NCI-H187 treated with DMSO at 0.1 percent for 48 hours (cell line): ENCODE measurements at places on chromosomes 13 and 19.

DNA sequence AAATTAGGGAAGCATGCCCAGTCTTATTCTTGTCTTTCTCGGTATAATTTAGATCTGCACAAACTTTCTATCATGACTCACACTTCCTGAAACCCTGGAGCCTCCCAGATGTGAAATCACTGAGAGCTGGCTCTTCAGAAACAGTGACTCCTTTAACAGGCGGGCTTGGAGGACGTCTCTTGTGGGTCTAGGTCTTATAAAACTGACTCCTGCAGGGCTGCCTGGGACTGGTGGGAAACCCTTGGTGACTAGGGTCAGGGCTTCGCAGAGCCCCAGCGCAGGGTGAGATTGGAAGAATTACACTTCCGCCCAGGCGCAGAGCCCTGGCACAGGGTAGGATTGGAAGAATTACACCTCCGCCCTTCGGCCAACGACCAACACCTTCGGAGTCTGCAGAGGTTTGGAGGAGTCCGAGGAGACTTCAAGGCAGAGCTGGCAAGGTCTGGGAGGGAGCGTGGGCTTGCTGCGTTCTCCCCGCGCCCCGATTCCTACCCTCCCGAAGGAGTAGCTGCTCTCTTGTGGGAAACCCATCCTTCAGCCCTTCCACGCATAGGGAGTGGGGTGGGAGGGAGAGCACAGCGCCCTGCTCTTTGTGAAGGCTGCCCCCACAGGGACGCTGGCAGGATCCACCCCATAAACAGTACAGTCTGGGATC is 43.4 kb upstream of the MAP3K10 start:
- no peak for DNase-seq

DNA sequence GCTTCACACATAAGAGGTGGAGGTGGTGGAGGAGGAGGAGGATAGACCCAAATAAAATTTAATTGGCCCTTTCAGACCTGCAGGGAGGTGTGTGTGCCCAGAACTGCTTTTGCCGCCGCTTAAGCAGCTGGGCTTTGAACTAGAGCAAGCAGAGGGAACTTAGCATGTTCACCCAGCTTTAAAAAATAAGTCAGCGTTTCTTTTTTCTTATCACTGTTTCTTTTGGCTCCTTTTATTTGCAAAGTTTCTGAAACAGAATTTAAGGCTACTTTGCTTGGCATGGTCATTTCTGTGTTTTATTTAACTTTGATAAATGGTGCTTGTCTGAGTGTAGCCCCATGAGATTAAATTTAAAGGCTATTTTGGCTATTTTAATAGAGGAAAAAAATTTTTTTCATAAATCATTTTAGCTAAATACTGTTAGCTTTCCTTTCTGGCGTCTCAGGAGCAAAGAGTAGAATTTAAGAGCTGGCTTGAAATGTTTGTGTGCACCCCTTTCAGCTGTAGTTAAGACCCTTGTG is 43.3 kb upstream of the RNF113B start:
- DNase-seq: no peak

DNA sequence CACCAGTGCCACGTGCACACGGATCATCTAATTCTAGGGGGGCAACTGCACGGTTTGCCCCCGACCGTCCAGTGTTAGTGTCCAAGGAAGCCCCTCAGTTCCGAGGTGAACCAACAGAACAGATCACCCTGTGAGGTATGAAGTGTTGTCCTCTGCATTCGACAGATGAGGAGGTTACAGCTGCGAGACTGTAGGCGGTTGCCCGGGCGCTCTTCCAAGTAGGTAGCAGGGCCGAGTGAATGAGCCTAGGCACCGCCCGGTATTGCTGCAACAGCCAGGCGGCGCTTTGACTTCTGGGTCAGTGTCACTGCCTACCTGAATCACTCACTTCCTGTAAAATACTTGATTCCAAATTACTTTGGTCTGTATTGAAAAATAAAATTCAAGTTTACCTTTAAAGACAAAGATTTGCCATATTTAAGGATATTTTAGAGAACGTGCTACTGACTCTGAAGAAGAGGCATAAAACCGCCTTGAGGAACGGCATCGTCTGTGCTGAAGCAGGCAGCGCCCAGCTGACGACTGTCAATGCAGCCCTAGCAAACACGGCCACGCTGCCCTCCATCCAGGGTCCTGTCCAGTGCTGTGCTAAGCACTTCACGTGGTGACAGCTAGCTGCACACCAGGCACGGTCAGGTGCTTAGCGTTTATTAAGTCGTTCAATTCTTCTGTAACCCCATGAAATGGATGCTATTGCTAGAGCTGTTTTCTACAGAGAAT is 19.3 kb upstream of the RASA3 start:
- no peak for DNase-seq

- no peak for DNase-seq
These were observed 107.6 kb upstream of the VSTM2B start for GRCh38 chr19:29418201-29418600.

- no peak for DNase-seq
These were observed 602.9 kb downstream of the OLFM4 start for GRCh38 chr13:53631511-53631910.

DNA sequence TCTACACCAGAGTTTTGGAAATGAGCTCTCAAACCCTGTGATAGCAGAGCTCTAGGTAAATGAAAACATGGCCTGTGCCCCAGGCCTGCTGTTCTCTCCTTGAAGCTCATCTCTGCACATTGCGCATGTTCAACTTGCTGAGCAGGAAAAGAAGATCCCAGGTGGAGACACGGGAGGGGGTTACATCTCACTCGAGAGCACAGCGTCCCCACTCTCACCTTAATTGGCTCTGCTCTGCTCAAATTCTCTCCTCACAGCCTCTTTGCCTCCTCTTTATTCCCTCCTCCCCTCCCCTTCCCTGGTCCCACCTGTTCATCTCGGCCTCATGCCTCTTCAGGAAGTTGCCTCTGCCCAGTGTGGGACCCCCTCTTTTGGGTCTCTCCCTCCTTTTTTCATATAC is 44.7 kb downstream of the RGCC start:
- DNase-seq: no peak

DNA sequence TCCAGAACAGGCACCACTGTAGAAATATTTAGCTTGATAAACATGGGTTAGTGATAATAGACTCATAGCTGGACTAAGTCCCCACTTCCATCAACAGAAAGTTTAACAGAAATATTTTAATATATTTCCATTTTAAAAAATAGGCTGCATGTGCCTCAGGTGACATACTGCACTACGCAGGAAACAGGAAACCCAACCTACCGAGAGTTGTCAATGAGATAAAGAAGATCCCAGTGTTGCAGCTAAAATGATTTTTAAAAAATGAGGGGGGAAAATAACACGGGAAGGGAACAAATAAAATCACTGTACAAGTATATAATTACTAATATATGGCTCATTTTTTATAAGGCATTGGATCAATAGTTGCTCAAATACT is 154.8 kb downstream of the TBC1D4 start:
- no peak for DNase-seq

DNA sequence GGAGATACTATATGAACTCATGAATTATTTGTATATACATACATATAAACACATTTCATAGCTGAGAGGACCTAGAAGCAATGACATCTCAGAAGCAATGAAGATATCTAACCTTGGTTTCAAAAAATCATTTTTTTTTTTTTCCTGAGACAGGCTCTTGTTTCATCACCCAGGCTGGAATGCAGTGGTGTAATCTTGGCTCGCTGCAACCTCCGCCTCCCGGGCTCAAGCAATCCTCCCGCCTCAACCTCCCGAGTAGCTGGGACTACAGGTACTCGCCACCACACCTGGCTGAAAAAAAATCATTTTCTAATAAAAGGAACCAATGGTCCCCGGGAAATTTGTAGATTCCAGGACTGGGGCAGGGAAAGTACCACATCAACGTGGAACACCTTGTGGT is 4.0 kb downstream of the ZNF565 start:
- no peak for DNase-seq

GRCh38 chr19:2561895-2562294 is 86.0 kb downstream of the GADD45B start:
- DNase-seq: no peak

DNA sequence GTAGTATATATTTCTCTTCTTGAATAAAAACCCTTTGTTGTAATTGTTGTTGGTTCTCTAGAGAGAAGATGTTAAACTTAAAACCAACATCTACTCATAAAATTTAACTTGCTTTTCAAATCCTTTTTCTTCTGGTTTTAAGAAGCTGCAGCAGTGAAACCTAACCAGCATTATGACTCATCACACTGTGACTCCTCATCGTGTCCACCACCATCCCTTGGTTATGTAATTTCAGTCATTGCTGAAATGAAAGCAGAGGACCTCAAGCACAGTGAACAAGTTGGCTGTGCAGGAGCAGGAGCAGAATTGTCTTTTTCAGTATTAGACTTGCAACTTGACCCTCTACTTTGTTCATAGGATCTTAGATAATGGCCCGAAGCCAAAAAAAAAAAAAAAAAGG is 64.9 kb upstream of the HTR2A start:
- DNase-seq: no peak

DNA sequence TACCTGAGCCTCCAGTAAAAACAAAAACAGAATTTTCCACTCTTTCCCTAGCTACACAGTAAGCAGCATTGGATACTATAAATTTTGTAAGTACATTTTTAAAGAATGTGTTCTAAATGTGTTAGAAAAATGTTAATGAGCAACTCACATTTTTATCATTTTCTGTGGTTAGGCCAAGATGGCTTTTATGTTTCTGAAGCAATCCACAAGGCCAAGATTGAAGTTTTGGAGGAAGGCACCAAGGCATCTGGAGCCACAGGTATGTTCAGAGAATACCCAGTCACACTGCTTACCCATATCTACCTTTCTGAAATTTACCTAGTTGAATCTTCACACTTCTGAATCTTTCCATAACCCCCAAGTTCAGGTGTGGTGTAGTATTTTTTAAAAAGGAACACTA is 21.6 kb downstream of the SERPINE3 start:
- DNase-seq: no peak

- DNase-seq: no peak
These were observed 28.7 kb downstream of the CYSLTR2 start for GRCh38 chr13:48682436-48682835.

DNA sequence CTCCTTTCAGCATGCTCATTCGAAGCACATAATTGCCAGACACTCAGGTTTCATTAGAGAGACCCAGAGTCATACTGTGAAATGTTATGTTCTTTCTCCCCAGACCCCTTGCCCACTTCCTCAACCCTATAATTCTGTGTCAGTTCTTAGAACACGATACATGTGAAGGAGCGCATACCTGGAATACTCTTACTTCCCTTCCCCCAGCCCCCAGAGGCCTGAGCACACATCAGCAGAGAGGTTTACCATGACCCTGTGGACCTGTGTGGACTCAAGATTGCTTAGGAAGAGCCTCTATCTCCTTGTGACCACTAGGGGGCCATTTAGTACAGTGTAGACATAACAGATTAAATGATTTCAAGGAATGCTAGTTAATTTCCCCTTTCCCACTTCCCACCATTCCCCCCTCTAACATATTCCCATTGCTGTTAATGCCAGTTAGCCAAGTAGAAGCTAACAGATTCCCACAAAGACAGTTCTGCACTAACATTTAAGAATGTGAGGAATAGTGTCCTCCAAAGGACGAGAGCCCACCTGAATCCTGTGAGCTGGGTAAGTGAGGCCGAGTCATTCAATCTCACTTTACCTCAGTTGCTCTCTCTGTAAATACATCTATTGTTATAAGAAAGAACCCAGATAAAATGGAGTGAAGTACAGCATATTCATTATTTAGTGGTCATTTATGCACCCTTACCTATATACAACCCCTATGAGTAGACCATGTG is 154.2 kb upstream of the MAB21L1 start:
- no peak for DNase-seq

- DNase-seq: no peak
These were observed 593.2 kb downstream of the LMO7 start for GRCh38 chr13:76229281-76229680.

- no peak for DNase-seq
These were observed 1691.5 kb upstream of the SLC10A2 start for GRCh38 chr13:104757712-104758111.

- no peak for DNase-seq
These were observed 69.8 kb upstream of the STARD13 start for GRCh38 chr13:33355201-33355895.

DNA sequence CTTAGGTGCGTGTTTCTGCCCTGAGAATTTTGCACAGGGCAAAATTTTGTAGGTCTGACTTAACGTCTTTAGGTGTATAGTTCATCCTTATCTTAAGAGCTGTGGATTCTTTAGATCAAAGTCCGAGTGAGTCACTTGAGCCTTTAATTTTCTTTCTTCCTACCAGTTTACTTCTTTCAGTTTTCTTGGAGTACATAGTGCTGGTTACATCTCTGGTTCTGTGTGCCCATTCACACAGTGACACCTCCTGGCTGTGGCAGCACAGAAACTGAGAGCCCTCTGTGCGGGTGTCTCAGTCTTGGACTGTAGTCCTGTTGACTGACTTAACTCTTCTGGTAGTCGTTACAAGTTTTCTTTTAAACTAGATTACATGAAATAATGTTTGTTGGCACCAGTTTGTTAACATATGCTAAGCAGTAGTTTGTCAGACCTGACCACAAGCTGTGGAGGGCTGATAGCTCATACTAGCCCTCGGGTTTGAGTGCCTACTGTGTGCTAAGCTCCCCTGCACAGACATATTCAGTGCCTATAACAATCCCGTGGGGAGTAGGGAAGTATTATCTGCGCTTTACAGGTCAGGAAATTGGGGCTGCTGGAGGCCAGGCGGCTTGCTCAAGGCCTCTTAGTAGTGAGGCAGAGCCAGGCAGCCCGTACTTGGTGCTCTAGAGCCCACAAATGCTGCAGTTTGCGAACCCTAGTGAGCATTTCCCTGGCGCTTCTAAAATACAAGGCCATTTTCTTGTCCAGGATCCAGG is 1.6 kb downstream of the GATAD2A start:
- no peak for DNase-seq

GRCh38 chr13:112842343-112842856 is 126.6 kb upstream of the MCF2L start:
- DNase-seq: no peak
